Stimulated activated CD8-positive, alpha-beta memory T cell treated with anti-CD3 and anti-CD28 coated beads, Interleukin-4, amount 100 ng/mL, for 24 hours (primary cell): ENCODE measurements at places on chromosomes 7 and 10.

GRCh38 chr10:100841528-100841927 is 71.2 kb upstream of the SLF2 start:
- no peak for DNase-seq

DNA sequence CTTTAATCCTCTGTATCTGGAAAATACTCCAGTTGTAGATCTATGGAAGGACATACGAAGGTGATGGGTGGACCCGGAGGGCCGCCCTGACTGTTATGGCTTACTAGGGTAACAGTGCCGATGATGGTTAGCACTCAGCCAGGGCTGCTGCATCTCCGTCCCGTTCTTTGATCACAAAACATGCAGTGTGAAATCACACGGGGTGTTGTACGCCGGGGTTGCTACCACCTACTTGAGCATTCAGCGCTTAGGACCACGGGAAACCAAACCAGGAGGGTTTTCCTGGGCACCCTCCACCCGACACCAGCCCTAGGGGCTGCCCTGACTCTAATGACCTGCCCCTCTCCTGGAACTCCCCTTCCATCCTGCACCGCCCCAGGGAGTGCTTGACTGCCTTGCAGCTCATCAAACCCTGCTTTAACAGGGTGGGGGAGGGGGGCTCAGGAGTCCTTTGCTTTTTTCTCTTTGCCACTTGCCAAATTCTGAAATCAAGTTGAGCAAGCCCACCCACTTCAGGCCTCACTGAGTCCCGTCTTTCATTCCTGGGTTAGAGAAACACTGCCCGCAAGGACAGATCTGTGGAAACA is 20.4 kb downstream of the ZNF775 start:
- no peak for DNase-seq

DNA sequence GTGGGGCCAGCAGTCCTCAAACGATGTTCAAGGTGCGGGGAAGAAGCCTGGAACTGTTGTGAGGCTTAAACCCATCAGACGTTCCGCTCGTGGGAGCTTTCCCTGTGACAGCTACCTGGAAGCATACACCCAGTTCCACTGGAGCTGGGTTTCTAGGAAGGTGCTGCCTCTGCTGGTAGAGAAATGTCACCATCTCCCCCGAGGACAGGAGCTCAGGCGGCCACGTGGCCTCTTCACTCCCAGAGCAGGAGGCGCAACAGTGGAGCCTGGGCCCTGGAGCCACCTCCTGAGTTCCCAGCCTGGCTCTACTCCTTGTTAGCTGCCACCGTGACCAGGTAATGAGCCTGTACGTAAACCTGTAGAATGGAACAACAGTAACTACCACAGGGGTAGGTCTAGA is 156.1 kb downstream of the ADARB2 start:
- DNase-seq, result no peak

- no peak for DNase-seq
Measured at GRCh38 chr7:104653825-104654401, 325.5 kb downstream of the LHFPL3 start.

DNA sequence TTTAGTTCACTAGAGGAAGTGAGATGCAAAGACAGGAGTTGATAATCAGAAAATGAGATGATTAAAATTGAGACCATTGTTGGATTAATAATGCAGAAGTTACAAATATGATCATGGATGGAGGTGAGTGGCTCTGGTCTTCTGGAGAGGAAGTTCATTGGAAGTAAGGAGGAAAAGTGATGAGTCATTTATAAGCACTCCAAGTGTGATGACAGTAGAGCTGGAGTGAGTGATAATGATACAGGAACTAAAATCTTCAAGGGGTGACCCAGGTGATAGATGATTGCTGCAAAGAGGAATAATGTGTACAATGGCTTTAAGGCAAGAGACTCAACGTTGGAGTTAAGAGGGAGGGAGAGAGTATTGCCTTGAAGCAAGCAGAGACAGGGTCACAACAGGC is 20.7 kb downstream of the ZNF32 start:
- no peak for DNase-seq

- no peak for DNase-seq
Measured at GRCh38 chr10:43905512-43906236, 257.0 kb upstream of the ZNF32 start.

- no peak for DNase-seq
Measured at GRCh38 chr7:209906-210305, 17.5 kb downstream of the FAM20C start.

GRCh38 chr7:17709599-17709998 is 230.7 kb downstream of the SNX13 start:
- no peak for DNase-seq

GRCh38 chr7:141973673-141974072 is at the start of gene TAS2R38:
Gene TAS2R38 (minus strand): TSS chr7:141973773. CDS start chr7:141973689, 84 bp downstream.
- DNase-seq, result no peak

DNA sequence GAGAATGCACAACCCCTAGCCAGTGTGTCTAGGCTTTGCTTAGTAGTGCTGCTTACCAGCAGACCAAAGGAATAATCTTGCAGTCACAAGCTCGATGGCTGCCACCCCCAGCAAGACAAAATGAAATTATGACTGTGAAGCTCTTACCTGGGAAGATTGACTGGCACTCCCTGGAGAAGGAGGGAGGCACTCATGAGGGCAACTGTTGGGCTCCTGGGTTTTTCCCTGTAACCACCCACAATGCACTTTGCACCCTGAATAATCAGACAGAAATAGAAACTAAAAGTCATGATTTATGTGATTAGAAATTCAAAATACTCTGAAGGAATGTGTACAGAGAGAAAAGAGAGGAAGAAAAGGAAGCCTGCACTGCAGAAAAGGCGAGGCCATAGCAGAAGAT is 144.3 kb upstream of the DGKB start:
- no peak for DNase-seq

- no peak for DNase-seq
Measured at GRCh38 chr7:134645478-134645877, 1.2 kb upstream of the BPGM start.

DNA sequence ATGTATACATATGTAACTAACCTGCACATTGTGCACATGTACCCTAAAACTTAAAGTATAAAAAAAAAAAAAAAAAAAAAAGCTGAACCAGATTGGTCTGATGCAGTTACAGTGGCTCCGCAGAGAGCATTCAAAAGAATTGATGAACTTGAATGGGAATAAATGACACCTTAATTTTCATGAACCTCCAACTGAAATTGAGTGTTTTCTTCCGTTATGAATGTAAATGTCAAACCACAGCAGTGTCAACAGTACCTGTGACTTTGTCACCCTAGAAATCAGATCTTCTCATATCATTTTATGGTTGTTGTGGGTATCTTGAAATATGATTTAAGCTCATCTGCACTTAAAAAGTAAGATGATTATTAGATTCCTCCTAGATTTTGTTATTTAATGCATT is 32.7 kb upstream of the SRGN start:
- DNase-seq, result no peak

GRCh38 chr10:122786269-122786668 is 59.4 kb downstream of the CUZD1 start:
- DNase-seq, result no peak

GRCh38 chr7:151626422-151627115 is 106.9 kb upstream of the RHEB start:
- no peak for DNase-seq

DNA sequence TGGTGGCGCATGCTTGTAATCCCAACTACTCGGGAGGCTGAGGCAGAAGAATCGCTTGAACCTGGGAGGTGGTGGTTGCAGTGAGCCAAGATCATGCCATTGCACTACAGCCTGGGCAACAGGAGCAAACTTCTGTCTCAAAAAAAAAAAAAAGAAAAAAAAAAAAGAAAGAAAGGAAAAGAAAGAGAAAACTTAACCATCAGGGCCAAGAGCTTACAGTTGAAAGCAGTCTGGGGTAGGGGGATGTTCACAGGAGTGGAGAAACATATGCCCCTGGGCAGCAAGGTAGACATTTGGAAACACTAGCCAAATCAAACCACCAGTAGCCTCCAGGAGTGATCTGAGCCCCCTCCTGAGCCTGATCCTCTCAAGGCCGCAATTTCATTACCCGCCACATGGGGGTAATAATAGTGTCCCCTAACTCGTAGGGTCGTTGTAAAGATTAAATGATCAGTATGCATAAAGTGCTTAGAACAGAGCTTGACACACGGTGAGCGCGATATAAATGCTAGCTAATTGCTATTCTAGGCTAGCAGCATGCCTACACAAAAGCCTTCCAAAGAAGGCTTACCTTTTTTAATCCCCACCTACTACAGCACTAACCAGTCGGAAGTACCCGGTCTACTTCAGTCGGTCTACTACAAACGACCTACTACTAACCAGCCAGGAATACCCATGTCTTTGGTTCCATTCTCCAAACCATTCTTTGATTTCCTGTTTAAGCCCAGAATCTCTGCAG is 274.3 kb upstream of the NEBL start:
- DNase-seq, result no peak

GRCh38 chr10:4345877-4346646 is 479.9 kb upstream of the AKR1E2 start:
- DNase-seq, result no peak

- DNase-seq, result no peak
Measured at GRCh38 chr10:76244061-76244686, 812.8 kb downstream of the LRMDA start.

DNA sequence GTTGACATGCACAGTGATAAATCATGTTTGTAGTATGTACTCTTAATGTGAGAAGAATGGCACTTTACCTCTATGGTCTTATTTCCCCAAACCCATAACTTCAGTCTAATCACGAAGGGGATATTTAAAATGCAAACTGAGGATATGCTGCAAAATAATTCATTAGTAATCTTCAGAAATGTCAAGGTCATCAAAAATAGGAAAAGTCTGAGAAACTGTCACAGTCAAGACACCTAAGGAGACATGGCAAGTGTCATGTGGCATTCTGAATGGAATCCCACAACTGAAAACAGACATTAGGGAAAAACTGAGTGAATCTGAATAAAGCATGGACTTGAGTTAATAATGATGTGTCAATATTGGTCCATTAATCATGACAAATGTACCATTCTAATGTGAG is 605.5 kb upstream of the ANKRD30A start:
- no peak for DNase-seq

DNA sequence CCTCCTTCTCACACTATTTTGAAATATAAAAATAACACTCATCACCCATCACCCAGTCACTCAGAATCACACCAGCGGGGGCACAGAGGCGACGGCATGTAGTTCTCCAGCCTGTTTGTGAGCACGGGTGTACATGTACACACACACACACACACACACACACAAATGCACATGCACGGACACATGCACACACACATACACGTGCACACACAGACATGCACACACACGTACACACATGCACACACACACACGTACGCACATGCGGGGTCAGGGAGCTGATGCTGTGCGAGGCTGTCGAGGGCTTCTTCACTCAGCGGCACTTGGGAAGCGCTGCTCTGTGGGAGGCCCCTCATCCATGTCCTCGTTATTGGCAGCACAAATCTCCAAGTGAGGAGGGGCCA is 178.8 kb downstream of the ELFN1 start:
- no peak for DNase-seq

DNA sequence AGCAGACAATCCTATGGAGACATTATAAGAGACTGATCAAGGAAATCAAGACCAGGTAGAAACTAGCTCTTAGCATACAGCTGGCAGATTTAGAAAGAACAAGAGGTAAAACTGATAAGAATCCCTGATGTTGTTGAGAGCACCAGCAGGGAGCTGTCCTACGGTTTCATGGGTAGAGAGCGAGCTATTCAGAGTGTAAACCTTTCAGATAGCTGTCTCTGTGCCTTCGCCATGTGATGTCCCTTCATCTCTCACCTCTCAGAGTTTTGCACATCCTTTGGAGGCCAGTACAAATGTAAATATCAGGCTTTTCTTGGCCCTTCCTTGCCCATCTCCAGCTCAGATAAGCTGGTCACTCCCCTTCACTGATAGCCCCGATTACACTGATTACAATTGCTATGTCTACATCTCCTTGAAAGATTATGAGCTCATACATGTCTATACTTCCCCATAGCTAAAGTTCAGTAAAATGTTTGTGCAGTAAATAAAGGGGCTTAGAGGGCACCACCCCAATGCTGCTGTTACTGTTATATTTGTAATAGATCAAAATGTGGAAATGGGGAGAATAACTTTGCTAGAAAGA is 21.9 kb downstream of the THSD7A start:
- no peak for DNase-seq

GRCh38 chr10:124602121-124602561 is 140.5 kb downstream of the LHPP start:
- DNase-seq, result no peak

DNA sequence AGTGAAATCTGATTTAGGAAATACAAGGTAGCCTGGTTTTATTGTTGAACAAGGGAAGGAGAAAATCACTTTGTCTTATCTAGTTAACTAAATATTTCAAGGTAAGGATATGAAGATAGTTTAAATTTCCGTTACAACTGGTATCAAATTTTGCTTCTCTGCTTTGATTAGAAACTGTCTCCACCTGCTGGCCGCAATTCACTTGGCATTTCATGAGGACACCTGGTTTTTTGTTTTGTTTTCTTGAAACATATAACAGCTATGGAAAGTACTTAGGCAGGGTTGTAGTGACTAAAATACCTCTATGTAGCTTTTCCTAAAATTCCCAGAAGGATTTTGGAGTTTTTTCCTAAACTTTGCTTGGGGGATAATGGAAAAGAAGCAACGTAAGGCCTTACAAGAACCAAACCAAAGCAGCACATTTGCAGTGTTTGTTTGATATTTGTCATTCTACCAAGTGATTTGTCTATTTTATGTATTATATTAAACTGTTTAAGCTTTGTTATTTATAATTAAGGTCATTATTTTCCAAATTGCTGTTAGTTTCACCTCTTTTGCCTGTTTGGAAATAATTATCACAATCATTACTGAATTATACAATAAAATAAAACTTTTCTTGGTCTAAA is 73.6 kb downstream of the AHCYL2 start:
- DNase-seq, result peak; percentile 27

DNA sequence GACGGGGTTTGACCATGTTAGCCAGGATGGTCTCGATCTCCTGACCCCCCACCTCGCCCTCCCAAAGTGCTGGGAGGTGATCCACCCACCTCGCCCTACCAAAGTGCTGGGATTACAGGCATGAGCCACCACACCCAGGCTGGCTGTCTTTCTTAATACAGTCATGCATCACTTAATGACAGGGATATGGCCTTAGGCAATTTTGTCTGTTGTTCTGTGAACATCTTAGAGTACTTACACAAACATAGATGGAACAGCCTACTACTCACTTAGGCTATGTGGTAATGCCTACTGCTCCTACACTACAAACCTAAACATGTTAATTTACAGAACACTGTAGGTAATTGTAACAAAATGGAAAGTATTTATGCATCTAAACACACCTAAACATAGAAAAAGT is 106.6 kb upstream of the KCNMA1 start:
- no peak for DNase-seq
